Pons (tissue), 1 donor: ENCODE measurements at places on chromosomes 12 and 14.

- DNase-seq, result no peak
These were observed 70.3 kb downstream of the CAPZA3 start for GRCh38 chr12:18808221-18808620.

GRCh38 chr12:66140731-66141130 lies 10.2 kb upstream of the LLPH start:
- no peak for DNase-seq

GRCh38 chr12:7039403-7039802 lies 21.1 kb upstream of the C1S start:
- DNase-seq, result no peak

DNA sequence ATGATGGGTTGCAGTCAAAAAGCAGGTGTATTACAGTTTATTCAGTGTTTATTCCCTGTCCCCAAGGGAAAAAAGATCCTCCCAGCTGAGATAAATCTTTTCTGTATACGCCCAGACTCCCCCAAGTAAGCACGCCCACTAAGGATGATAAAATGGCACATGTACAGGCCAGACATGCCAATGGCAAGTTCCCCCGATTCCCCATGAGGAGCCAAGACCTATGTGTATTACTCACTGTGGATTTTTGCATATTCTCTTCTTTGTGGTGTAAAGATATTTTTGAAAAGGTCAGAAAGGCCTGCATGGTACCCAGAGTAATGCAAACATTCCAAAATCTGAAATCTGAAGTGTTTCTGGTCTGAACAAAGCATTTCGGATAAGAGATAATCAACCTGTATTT lies 22.2 kb downstream of the NR2C1 start:
- DNase-seq, result no peak

DNA sequence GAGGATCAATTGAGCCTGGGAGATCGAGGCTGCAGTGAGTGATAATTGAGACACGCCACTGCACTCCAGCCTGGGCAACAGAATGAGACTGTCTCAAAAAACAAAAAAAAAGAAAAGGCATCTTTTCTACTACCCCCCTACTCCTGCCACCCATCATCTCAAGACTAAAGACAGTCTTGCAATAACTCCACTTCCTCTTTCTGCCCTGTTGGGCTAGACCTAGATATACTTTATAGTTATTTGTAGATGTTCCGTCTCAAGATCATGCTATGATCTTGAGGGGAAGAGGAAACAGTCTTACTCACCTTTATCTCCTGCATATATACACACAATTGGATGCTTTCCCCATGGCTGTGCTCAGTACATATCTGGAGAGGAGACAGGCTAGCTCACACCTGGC lies 12.1 kb upstream of the ESPL1 start:
- DNase-seq, result no peak

GRCh38 chr12:40726366-40726765 lies 34.1 kb downstream of the CNTN1 start:
- DNase-seq, result no peak

GRCh38 chr12:43349863-43350262 lies 202.1 kb downstream of the ADAMTS20 start:
- DNase-seq, result no peak

DNA sequence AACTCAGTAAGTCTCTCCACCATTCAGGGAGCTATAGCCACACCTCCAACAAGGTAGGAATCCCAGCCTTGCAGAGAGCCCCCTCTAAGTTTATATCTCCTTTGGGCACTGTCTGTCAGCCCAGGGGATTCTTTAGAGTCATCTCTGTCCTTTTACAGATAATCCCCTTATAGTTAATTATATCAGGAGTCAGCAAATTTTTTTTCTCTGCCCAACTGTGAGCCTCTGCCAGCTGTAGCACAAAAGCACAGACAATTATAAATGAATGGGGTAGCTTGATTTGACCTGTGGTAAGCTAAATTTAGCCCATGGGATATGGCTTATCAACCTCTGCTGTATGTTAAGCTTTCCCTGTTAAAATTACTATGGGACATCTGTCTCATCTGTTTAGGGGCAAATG lies 8.3 kb downstream of the CEP128 start:
- no peak for DNase-seq

DNA sequence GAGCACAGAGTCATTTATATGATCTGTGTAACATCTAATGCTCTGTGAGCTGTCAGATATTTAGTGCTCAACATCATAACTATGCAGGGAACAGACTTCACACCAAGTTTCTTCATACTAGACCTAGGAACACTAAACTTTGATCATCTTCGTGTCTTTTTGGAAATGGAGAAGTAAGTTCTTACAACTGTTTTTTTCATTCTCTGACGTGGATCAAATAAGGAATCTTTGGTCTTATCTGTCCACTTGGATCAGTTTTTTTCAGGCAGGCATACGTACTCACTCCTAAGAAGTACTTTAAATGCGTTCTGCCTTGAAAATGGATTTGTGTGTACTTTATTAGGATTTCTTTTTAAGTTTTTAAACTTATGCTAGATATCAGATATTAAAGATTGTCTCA lies 191.0 kb downstream of the FBXL14 start:
- DNase-seq, result no peak

GRCh38 chr14:38311655-38312054 lies 55.8 kb upstream of the CLEC14A start:
- no peak for DNase-seq

DNA sequence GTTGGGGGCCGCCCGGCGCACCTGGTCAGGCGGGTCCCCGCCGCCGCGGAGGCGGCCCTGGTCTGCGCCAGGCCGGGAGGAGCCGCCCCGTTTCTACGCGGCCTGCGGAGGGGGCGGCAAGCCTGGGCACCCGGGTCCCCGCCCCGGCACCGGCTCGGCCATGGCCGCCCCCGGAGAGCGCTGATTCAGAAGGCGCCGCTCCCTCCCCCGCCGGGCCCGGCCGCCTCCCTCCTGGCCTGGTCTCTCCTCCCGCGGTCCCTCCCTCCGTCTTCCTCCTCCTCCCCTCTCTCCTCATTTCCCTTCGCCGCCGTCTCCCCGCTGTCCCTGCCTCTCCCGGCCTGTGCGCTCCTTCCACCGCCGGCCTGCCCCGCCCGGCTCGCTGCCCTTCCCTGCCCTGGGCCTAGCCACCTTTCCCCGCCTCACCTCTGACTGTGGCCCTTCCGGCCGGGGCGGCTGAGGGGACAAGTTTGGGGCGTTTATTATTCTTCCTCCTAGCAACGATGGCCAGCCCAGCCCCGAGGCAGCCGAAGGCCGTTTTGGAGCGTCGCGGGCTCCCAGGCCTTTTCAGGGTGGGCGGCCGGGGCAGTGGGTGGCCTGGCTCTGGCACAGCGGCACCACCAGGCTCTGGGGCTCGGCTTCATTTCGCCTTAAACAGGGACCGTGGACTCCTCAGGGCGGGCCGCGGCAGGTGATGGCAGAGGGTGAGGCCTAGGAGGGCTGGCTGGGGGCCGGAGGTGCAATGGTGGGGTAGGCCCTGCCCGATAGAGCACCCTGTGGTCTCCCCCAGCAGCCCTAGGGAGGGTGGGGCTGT lies 768 bp downstream of the CEP170B start:
- DNase-seq, result no peak

- peak; percentile 52 for DNase-seq
These were observed 142.8 kb downstream of the PAWR start for GRCh38 chr12:79547735-79548609.

GRCh38 chr14:102103062-102103695 lies 16.3 kb upstream of the HSP90AA1 start:
- DNase-seq, result no peak

DNA sequence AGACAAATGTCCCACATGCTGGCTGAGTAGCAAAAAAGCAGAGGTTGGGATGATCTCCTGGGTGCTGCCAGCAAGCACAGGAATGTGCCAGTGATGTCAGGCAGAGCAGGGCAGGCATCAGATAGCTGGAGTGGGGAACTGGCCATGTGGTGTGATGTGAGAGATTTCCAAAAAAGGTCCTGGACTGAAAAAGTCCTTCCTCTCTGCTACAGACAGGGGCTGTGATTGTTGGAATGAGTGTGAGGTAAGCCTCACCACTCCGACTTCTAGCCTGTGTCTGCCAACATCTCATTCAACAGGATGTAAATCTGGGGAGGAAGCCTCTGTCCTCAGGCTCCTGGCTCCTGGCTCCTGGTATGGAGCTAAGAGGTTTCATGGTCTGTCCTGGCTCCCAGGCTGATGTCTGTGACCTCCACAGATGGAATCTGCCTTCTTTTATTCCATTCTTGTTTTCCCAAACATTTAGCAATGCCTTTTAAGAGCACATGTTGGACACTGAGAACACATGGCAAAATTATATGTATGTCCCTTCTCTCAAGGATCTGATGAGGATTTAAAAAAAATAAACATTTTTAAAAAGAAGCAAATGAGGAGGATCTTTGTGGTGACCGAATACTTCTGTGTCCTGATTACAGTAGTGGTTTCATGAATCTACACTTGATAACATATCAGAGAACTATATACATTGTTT lies 50.1 kb upstream of the STK38L start:
- DNase-seq, result no peak

GRCh38 chr12:3995306-3995705 lies 122.1 kb upstream of the PARP11 start:
- no peak for DNase-seq

DNA sequence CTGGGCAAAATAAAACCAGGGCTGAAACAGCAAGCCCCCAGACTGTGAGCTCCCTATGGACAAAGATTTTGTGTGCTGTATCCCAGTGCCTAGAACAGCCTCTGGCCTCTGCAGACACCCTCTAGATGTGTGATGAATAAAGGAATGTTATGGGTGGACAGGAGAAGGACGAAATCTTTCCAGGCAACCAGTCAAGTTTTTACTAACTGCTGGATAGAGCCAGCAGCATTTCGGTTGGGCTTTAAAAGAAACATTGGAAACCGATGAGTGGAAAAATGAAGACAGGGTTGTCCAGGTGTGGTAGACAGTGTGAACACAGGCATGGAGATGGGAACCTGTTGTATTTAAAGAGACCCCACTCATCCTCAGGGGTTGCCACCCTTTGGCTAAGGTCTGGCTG lies 4.0 kb downstream of the CHGA start:
- no peak for DNase-seq

DNA sequence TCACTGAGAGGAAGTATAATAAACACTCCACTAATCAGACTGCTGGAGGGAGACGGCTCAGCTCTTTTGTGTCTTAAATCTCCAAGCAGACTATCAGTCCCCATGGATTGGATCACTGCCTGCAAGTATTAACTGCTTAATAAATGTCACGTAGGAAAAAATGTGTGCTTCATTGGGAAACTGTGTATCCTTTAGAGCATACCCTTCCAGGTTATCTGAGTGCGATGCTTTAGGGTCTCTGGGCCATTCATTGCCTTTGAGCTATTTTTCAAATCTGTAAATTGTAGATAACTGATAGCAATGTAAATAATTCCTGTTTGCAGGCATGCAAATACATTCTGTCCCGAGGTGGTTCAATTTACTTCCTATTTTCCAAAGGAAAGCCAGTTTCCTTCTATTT lies 45.0 kb upstream of the VASH1 start:
- no peak for DNase-seq

DNA sequence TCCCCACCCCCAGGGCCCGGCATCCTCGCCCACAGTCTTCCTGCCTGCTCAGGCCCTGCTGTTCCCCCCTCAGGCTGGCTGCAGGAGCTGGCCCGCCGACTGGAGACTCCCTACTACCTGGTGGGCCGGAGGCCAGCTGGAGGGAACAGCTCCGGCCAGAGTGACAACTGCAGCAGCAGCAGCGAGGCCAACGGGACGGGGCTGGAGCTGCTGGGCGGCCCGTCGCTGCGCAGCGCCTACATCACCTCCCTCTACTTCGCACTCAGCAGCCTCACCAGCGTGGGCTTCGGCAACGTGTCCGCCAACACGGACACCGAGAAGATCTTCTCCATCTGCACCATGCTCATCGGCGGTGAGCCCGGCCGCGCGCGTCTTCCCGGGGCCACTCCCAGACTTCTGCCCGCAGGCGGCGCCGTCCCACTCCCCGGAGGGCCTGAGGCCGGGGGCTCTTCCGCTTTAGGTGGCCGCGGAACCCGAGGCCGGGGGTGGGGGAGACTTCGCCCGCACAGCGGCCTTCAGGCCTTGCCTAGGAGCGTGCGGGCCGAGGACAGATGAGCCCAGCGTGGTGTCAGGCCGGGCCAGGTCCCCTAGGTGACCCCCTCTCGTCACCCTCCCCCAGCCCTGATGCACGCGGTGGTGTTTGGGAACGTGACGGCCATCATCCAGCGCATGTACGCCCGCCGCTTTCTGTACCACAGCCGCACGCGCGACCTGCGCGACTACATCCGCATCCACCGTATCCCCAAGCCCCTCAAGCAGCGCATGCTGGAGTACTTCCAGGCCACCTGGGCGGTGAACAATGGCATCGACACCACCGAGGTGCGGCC lies 10.2 kb downstream of the KCNH3 start:
- no peak for DNase-seq

- DNase-seq, result no peak
These were observed 87.7 kb downstream of the SSPN start for GRCh38 chr12:26283046-26283445.

- no peak for DNase-seq
These were observed 14.8 kb downstream of the SLC25A29 start for GRCh38 chr14:100291305-100292075.

GRCh38 chr14:64201296-64201695 lies 92.9 kb downstream of the ESR2 start:
- DNase-seq, result no peak

DNA sequence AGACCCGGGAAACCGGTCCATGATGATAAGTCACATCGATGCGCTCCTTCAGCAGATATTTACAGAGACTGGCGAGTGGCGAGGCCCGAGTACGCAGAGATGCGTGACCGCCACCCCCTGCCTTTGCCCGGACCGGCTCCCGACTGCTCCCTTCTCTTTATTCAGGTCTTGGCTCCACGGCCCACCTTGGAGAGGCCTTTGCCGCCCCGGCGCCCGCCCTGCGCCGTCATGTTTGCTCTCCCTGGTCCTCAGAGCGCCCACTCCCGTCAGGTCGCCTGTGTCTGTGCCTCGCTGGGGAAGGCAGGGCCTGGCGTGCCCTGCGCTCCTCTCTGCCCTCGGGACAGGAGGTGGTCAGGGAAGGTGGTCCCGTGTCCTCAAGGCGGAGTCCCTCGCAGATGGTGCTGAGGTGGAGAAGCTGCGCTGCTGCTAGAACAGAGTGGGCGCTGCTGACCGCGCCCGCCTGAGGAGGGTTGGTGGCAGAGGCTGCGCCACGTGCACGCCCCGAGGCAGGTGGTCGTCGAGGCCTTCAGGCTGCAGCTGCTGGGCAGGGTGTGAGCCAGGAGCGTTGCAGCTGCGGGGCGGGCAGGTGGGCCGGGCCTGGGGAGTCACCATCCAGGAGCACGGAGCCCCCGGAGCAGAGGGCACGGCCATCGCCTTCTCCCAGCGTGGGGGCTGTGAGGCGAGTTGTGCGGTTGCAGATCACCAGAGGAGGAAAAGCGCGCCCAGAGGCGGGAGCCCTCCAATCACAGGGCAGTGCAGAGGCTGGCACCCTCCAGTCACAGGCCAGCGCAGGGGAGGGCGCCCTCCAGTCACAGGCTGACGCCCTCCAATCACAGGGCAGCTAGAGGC lies 27.2 kb downstream of the DDX51 start:
- no peak for DNase-seq
